ENCODE measurements at places on chromosomes 2 and 18.

DNA sequence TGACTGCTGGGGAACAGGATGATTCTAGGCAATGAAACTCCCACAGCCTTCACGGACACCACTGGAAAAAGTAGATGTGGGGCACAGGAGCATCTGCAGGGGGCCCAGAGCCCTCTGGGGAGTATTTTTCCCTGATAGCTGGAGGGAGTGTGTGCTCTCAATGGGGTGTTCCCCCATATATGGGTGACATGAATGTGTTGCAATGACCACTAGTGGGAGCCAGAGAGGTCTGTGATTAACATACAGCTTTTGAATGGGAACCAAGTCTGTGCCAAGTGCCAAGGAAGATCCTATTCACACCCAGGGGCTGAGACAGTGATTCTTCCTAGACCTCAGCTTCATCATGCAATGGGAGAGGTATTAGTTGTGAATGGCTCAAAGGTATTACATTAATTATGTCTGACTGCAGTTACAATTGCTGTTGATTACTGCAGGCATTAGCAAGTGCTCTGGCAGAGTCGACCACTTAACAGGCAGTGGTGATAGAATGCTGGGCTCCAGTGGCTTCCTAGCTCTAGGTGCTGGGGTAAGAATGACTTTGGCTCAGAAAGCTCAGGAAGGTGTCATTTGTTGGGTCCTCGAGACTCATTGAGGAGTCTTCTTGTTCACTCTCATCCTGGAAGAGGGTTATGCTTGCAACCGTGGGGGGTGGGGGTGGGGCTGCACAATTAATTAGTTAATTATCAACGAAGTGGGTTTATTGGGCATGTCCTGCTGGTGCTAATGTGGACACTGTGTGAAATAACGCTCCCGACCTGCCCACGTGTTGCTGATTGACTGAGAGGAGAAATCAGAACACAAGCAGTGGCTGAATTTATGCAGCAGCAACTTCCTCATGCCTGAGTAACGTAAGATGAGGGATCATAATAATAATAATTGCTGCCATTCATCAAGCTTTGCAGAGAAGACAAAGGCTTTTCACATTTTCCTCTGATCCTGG is 194.1 kb downstream of the CLIP4 start:
- peak; percentile 54 for DNase-seq

- DNase-seq = no peak
These were observed 190.5 kb downstream of the RND3 start for GRCh38 chr2:150296770-150297546.

- no peak for DNase-seq
These were observed 45.2 kb downstream of the ADNP2 start for GRCh38 chr18:80154293-80154692.

DNA sequence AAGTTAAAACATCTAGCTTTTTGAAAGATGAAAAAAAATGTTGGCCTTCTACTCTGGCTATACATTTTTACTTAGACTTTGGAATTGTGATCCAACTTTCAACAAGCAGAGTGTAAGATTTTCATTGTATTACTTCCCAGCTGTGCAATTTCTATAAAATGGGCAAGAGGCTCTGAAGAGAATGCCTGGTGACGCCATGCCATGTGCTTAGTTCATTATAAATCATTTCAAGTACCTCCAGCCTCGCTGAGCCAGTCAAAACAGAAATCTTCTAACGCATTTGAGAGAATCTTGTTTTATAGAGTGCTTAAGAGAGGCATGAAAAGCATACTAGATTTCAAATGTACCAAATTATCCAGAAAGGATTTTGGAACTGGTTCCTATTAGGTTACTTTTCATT is 10.1 kb upstream of the STK17B start:
- no peak for DNase-seq

GRCh38 chr2:234730066-234730640 is 221.7 kb upstream of the SH3BP4 start:
- no peak for DNase-seq

DNA sequence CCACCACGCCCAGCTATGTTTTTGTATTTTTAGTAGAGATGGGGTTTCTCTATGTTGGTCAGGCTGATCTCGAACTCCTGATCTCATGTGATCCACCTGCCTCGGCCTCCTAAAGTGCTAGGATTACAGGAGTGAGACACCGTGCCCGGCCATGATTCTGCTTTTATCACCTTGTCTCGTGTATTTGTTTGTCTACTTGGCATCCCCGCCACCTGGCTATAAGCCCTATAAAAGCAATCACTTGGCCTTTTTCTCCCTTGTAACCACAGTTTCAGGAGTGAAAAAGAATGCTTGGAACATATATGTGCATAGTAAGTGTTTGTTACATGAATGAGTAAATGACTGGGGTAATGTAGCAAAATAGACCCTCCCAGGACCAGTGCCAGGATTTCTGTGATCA is 77.5 kb upstream of the PAPOLG start:
- no peak for DNase-seq

DNA sequence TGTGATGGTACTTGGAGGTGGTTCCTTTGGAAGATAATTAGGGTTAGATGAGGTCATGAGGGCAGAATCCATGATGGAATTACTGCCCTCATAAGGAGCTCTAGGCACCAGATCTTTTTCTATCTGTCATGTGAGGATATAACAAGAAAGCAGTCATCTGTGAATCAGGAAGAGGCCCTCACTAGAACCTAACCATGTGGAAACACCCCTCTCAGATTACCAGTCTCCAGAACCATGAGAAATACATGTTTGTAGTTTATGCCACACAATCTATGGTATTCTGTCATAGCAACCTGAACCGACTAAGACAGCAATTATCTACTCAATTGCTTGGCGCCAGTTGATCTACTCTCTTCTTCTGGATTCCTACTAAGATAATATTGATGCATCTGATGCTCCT is 2.4 kb upstream of the SERPINB10 start:
- DNase-seq = no peak

DNA sequence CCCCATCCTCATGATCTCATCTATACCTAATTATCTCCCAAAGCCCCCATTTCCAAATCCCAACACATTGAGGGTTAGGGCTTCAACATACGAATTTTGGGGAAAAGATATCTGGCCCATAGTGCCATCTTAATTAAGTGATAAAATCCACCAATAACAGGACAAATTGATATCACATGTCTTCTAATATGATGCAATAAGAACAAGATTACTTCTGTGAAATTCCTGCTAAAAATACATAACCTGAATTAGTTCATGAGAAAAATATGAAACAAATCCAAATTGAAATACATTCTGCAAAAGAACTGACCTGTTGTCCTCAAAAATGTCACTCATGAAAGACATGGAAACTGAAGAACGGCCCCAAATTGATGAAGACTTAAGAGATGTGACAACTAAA is 28.8 kb downstream of the FOXI3 start:
- DNase-seq = no peak

DNA sequence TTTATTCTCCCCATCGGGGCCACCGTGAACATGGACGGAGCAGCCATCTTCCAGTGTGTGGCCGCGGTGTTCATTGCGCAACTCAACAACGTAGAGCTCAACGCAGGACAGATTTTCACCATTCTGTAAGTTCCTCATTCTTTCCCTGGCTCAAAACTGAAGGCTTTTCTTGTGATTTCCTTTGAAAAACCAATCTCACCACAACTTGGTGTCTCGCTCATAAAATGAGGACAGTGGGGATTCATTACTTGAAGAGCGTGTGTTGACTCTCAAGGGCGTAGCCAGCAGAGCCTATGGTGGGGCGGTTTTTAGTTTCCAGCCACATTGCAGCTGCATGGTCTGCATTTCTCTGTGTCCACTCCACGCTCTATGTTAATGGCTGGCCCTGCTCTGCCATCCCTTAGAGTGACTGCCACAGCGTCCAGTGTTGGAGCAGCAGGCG is 29.0 kb downstream of the SLC1A4 start:
- no peak for DNase-seq

GRCh38 chr2:177466337-177467195 is 74.0 kb downstream of the AGPS start:
- DNase-seq = no peak

DNA sequence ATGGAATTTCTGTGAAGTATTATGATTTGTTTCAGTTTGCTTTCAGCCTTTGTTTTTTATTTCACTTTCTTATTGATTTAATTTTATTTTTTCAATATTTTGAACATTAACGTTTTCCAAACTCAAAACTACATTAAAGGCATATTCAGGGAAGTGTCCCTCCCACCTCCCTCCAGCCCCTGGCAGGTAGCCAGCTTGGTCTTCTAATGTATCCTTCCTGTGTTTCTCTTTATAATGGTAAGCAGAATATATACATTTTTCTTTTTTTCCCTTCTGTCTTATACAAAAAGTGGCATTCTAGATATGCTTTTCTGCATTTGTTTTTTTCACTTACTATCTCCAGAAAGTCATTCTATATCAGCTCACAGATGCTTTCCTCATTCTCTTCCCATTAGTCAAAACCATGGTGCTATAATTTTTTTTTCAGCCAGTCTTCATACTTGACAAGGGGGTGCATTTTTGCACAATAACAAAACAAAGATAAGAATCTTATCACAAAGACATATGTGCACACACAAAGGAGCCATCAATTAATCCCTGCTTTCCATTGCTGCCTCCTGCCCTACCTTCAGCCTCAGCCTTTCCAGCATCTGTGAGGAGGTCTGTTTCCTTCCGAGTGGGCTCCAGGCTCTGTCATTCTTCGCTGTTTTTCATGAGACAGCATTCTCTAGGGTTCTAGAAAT is 33.7 kb upstream of the TMEM177 start:
- no peak for DNase-seq

- DNase-seq = no peak
These were observed 300.0 kb downstream of the PDE11A start for GRCh38 chr2:177772529-177772928.

- no peak for DNase-seq
These were observed 85.9 kb downstream of the CERKL start for GRCh38 chr2:181570833-181571661.

GRCh38 chr2:127085317-127085681 is 21.7 kb downstream of the BIN1 start:
- DNase-seq = no peak

- DNase-seq = no peak
These were observed 222.0 kb downstream of the LDLRAD4 start for GRCh38 chr18:13440277-13441248.

DNA sequence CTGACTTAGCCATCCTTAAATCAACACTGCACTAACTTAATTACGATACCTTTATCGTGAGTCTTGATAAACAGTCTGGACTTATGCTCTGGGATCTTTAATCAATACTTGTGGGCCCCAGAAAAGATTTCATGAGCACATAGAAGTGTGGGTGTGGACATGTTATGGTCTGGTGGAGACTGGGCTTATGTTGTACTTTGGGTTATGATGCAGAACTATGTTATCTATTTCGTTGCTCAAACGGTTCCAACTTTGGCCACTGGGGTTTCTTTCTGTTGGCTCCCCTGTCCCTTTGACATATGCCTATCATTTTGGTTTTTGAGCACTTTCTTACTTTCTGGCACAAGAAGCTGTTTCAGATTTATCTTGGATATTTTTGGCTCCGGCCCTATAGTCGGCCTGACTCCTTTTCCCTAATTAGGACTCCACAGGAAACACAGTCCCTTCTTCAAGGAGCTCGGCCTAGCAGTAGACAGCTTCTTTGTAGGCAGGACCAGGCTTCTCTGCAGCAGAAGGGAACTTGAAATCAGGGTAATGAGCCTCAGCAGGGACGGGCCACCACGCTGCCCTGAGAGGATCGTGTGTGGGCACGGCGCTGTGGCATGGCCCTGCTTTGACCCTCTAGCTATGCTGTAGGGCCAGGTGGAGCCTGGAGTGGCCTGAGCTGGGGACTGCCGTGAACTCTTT is 54.6 kb upstream of the TXNDC2 start:
- no peak for DNase-seq

GRCh38 chr2:149906886-149907285 is 319.3 kb upstream of the MMADHC start:
- no peak for DNase-seq

DNA sequence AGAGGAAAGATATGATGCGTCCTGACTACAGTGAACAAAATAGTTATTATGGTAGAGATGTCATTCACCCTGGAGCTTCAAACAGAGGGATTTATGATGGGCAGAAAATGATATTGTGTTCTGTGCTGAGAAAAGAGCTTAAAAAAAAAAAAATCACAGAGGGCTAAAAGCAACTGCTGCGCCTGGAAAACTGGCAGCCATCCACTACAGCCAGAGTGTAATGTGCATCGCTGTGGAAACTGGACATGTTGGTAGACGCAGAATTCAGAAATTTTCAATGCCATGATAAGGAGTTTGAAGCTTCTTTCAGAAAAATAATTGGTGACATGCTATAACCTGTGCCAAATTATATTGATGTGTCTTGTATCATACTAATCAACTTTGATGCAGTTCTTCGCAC is 122.9 kb upstream of the SOX11 start:
- DNase-seq = no peak

GRCh38 chr2:30666266-30666874 is 140.9 kb downstream of the CAPN13 start:
- no peak for DNase-seq

- DNase-seq = no peak
These were observed 4.8 kb downstream of the TMEM200C start for GRCh38 chr18:5890331-5891183.
